Ovary (tissue), 10 donors: ENCODE measurements at places on chromosomes 12 and 14. TPM values are rescaled to one million over a fixed set of nuclear protein-coding genes. Genes with fewer than 3 reads are reported as not detected.

GRCh38 chr12:96401076-96401871 is 1.0 kb upstream of the CDK17 start:
- H3K4me3 ChIP-seq = peak overlapping the region; percentile 94
- no peaks in the 10 kb centered on the region for H3K4me1 ChIP-seq
- H3K36me3 ChIP-seq = no peaks in the 10 kb centered on the region
- no peaks in the 10 kb centered on the region for H3K27me3 ChIP-seq
- peak overlapping the region; percentile 49 for H3K27ac ChIP-seq

DNA sequence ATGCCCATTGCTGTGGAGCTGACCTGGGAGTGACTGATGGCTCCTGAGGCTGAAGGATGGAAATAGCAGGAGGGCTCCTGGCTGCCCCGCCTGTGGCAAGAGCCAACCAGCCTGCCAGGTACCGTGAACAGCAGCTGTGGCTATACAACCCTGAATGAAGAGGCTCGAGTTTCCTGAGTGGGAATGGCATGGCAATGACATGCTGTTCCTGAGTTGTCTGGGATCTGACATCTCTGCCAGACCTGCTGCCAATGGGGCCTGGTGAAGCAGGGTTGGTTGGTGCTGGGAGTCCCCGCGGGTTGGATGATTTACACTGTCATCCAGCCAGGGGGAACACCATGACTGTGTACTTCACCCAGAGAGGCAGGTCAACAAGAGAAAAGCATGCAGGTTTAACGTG is 31.8 kb upstream of the LRRC10 start:
- no peak overlapping the region for H3K4me3 ChIP-seq
- H3K4me1 ChIP-seq = no peaks in the 10 kb centered on the region
- no peaks in the 10 kb centered on the region for H3K36me3 ChIP-seq
- H3K27ac ChIP-seq = no peak overlapping the region
- DNase-seq = no peak

DNA sequence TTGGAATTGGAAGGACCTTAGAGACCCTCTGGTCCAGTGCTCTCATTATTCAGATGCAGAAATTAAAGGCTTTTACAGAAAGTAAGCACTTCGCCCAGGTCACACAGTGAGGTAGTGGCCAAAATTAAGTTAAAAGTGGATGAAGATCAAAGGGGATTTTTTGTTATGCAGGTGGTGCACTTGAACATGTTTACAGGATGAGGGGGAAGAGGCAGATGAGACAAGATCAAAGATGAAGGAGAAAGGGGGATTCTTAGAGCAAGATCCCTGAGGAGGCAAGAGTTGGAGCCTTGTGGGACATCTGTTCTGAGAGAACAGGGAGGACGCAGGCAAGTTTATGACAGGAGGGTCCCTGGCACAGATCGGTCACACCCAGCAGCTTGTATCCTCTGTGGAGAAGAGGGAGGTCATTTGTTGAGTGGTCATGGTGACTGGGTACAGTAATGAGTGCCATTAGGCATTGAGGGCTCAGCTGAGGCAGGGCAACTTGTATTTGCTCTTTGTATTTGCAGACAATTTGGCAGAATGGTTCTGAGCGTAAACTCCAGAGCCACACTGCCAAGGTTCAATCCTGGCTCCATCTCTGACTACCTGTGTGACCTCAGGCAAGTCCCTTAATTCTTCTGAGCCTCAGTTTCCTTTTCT is 84.0 kb downstream of the BORCS5 start:
- H3K4me1 ChIP-seq = no peaks in the 10 kb centered on the region
- H3K36me3 ChIP-seq = no peaks in the 10 kb centered on the region
- no peak for DNase-seq
- H3K4me3 ChIP-seq = no peak overlapping the region
- H3K27me3 ChIP-seq = no peaks in the 10 kb centered on the region

DNA sequence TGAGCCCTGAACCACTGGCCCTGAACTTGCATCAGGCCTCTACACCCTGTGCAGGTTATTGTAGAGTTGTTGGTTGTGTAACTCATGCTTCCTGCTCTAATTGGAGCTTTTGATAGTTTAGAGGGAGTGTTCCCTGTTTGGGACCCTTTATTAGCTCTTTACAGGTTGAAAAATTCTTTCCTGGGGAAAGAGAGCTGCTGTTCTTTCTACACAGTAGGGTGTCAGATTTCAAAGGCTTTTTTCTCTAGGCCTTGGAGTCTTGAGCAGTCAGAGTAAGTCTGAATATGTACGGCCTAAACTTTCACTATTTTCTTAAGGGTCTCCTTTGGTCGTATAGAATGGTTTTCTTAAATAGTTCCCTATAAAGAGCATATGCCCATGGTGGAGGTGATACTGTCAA is 60.8 kb upstream of the NEDD1 start:
- DNase-seq = no peak
- no peaks in the 10 kb centered on the region for H3K4me1 ChIP-seq
- H3K27me3 ChIP-seq = no peaks in the 10 kb centered on the region
- H3K4me3 ChIP-seq = no peak overlapping the region
- no peaks in the 10 kb centered on the region for H3K36me3 ChIP-seq

Gene MAP3K9
- total RNA-seq = 3.7 TPM

DNA sequence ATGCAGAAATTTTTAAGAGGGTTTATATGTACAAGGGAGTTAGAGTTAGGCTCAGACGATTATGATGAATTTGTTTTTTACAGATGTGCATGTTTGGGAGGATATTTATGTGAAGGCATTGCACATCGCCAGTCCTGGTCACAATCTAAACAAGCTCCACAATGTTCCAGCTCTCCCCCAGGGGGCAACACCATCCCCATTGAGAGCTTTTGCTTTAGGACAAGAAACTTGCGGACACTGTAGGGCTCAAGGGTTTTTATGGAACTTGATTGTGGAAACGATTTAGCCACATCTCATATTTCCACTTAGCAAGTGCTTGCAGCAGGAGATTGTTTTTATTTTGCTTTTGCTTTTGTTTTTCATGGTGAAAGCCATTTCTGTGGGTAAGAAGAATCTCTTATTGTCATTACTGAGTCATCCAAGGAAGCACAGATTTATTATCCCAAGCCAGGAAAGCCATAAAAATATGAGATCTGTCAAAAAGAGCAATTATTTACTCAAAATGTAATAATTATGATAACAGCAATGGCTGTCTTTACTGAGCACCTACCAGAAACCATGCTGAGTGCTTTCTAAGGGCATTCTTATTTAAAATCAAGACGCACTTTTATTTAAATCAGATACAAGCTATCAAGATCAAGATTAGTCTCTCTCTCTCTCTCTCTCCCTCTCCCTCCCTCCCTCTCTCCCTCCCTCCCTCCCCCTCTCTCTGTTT is 276.7 kb upstream of the SRRM4 start:
- no peaks in the 10 kb centered on the region for H3K27me3 ChIP-seq
- H3K4me1 ChIP-seq = no peaks in the 10 kb centered on the region
- no peak overlapping the region for H3K4me3 ChIP-seq
- no peak overlapping the region for H3K27ac ChIP-seq
- H3K36me3 ChIP-seq = no peaks in the 10 kb centered on the region

Gene FOXM1
- total RNA-seq = 2.5 TPM

GRCh38 chr14:20657216-20658211 is 16.0 kb upstream of the OR6S1 start:
- no peak for DNase-seq
- H3K36me3 ChIP-seq = no peaks in the 10 kb centered on the region
- no peak overlapping the region for H3K4me3 ChIP-seq
- H3K27me3 ChIP-seq = no peaks in the 10 kb centered on the region
- H3K27ac ChIP-seq = no peak overlapping the region
- H3K4me1 ChIP-seq = no peaks in the 10 kb centered on the region

Gene WNT5B
- total RNA-seq = 3.1 TPM

DNA sequence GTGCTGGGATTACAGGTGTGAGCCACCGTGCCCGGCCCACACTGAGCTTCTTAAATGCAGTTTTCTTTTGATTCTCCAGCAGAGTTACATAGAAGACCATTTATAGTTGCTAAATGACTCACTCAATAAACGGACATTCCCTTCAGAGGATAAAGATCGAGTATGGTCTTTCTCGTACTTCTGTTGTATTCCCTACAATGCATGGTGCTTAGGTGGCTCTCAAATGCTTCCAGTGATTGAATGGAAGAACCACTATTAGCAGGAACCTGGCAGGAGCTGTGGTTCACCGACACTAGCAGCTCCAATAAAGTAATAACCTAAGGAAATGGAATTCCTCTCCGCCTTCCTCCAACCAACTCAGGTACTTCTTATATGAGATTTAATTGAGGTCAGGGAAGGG is 3.9 kb upstream of the GPRC5A start:
- no peaks in the 10 kb centered on the region for H3K4me1 ChIP-seq
- H3K4me3 ChIP-seq = no peak overlapping the region
- H3K36me3 ChIP-seq = no peaks in the 10 kb centered on the region
- no peak overlapping the region for H3K27ac ChIP-seq
- no peak for DNase-seq

Gene NEK9
- 117 TPM for total RNA-seq

Gene C12orf60
- total RNA-seq = 0.60 TPM

DNA sequence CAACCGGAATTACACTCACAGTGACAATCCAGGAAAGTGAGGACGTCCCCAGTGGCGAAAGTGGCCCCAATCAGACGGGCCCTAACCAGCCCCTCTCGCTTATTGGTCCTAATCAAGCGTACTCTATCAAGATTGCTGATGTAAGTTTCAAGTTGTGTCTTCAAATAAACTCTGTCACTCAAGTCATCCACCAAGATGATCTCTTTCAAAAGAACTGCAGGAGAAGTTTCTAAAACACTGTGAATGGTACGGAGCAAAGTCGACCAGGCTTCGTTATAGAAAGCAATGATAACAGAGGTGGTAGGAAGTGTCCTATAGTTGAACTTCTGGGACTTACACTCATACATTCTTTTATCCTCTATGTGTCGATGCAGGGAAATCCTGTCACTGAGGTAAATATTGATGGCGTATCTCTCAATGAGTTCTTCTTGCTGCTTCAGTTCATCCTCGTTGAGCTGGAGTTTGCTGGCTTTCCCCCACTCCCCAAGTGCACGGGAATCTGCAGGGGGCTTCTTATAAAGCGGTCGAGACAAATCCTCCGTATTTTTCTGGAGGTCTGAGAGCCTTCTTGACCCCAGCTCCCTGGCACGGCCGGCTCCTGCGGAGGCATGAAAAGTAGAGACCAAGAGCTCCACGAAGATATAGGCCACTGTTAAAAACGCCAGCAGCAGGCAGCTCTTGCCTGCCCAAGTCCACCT is 604 bp downstream of the GALNT4 start:
- H3K4me1 ChIP-seq = peaks cover 10% of the 10 kb centered on the region
- no peak for DNase-seq
- H3K36me3 ChIP-seq = no peaks in the 10 kb centered on the region
- no peaks in the 10 kb centered on the region for H3K27me3 ChIP-seq
- peak overlapping the region; percentile 53 for H3K4me3 ChIP-seq

GRCh38 chr14:97290977-97291376 is 493.8 kb downstream of the VRK1 start:
- no peaks in the 10 kb centered on the region for H3K27me3 ChIP-seq
- no peak for DNase-seq
- H3K27ac ChIP-seq = no peak overlapping the region
- H3K4me3 ChIP-seq = no peak overlapping the region
- H3K4me1 ChIP-seq = no peaks in the 10 kb centered on the region

- H3K27ac ChIP-seq = no peak overlapping the region
- no peaks in the 10 kb centered on the region for H3K36me3 ChIP-seq
- peaks cover 1% of the 10 kb centered on the region for H3K4me1 ChIP-seq
These were observed 216.2 kb upstream of the KRR1 start for GRCh38 chr12:75727577-75727976.

Gene RAD9B
- 1.8 TPM for total RNA-seq

- H3K27me3 ChIP-seq = no peaks in the 10 kb centered on the region
- H3K4me1 ChIP-seq = no peaks in the 10 kb centered on the region
- H3K36me3 ChIP-seq = no peaks in the 10 kb centered on the region
These were observed 98.1 kb downstream of the DDHD1 start for GRCh38 chr14:53055003-53055402.

DNA sequence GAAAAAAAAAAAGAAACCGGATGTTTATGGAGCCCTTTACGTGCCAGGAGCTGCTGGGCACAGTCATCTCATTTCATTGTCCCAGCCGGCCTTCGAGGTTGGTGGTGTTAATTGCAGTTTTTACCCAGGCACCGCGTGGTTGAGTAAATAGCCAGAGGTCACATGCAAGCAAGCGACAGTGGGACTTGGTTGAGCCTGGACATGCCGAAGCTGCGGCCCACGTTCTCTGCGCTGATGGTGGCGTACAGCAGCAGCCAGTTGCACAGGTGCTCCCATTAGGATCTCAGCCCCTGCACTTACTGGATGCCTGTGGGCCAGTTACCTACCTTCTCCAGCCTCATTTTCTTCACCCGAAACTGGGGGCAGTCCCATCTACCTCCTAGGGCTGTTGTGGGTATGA is 54.0 kb downstream of the TSPAN9 start:
- peaks cover 10% of the 10 kb centered on the region for H3K4me1 ChIP-seq
- no peak overlapping the region for H3K4me3 ChIP-seq
- DNase-seq = no peak
- H3K27me3 ChIP-seq = no peaks in the 10 kb centered on the region

DNA sequence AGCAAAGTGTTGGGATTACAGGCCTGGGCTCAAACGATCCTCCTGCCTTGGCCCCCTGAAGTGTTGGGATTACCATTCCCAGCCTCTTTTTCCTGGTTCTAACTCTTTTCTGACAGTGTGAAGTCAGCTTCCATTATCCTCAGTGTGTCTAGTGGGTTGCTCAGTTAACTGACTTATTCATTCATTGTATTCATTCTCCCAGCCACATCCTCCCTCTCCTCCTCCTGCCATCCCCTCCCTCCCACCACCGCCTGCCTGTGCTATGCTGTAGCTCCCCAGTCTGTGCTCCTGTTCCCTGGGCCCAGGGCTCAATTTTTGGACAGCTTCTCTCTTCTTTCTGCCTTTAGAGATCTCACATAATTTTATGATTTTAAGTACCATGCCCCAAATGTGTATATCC is 19.4 kb downstream of the ATP6V0A2 start:
- DNase-seq = no peak
- H3K4me3 ChIP-seq = no peak overlapping the region
- H3K36me3 ChIP-seq = no peaks in the 10 kb centered on the region
- H3K27ac ChIP-seq = no peak overlapping the region
- H3K4me1 ChIP-seq = no peaks in the 10 kb centered on the region

- H3K4me3 ChIP-seq = no peak overlapping the region
- DNase-seq = no peak
- H3K4me1 ChIP-seq = no peaks in the 10 kb centered on the region
- no peaks in the 10 kb centered on the region for H3K36me3 ChIP-seq
These were observed 6.4 kb upstream of the MRPL42 start for GRCh38 chr12:93460902-93461301.

- peaks cover 40% of the 10 kb centered on the region for H3K4me1 ChIP-seq
- H3K27me3 ChIP-seq = no peaks in the 10 kb centered on the region
- no peak overlapping the region for H3K4me3 ChIP-seq
- DNase-seq = no peak
- H3K27ac ChIP-seq = peak overlapping the region; percentile 58
These were observed 28.8 kb upstream of the RPLP0 start for GRCh38 chr12:120229487-120230325.

GRCh38 chr12:93578221-93578620 is 5.7 kb downstream of the SOCS2 start:
- no peaks in the 10 kb centered on the region for H3K36me3 ChIP-seq
- no peak overlapping the region for H3K27ac ChIP-seq
- no peak overlapping the region for H3K4me3 ChIP-seq
- H3K27me3 ChIP-seq = no peaks in the 10 kb centered on the region
- no peak for DNase-seq
